ENCODE measurements at places on chromosomes 4 and X. TPM values are rescaled to one million over a fixed set of nuclear protein-coding genes. Genes with fewer than 3 reads are reported as not detected.

GRCh38 chrX:132505116-132505515 lies 16.3 kb upstream of the MBNL3 start:
- no peak for DNase-seq

The CHRNA9 gene
- total RNA-seq, result not detected

The PLXNB3 gene
- 5.9 TPM for total RNA-seq

DNA sequence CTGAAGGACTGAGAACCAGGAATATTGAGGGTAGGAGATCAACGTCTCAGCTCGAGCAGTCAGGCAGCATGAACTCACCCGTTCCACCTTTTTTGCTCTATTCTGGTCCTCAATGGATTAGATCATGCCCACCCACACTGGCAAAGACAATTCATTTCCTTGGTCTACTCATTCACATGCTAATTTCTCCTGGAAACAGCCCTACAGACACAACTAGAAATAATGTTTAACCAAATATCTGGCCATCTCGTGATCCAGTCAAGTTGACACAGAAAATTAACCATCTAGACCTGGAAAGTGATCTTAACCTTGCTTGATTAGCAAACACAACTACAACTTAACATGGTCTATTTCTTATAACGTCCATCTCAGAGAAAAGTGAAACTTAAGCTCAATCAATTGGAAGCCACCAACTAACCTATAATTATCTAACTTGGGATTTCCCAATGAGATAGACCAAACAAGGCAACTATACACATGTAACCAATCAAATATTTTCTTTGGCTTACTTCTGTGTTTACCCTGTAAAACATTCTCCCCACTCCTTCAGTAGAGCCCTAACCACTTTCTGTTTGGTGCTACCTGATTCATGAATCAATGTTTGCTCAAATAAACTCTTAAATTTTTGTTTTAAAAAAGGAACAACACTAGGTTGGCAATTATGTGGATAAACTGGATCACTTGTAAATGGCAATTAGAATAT lies 69.7 kb upstream of the MAMLD1 start:
- no peak for DNase-seq

DNA sequence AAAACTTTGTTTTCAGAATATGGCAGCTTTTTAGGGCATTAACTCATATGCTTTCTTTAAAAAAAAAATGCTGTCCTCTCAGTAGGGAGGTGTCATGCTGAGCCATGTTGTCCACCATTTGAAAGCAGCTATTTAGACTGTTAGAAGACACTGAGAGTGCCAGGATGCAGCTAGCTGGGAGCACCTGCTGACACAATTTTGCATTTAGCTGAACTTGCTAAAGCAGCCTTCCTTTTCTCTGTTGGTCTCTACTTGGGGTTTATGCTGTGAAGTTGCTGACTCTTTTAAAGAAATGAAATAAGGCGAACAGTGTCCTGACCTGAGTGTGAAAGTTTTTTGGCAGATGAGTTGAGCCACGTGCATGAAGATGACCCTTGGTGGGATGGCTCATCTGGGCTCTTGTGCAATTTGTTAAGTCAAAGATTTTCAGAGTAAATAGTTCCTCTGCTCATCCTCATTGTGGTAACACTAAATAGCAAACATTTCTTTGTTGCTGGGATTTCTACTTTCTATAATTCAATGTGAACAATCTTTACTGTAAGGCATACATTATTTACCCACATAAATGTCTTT lies 64.5 kb downstream of the CDS1 start:
- DNase-seq, result no peak

GRCh38 chr4:143587703-143588102 lies 74.2 kb downstream of the SMARCA5 start:
- DNase-seq, result no peak

The P2RY8 gene
- 0.26 TPM for total RNA-seq

The ARMCX4 gene
- 28.0 TPM for total RNA-seq

DNA sequence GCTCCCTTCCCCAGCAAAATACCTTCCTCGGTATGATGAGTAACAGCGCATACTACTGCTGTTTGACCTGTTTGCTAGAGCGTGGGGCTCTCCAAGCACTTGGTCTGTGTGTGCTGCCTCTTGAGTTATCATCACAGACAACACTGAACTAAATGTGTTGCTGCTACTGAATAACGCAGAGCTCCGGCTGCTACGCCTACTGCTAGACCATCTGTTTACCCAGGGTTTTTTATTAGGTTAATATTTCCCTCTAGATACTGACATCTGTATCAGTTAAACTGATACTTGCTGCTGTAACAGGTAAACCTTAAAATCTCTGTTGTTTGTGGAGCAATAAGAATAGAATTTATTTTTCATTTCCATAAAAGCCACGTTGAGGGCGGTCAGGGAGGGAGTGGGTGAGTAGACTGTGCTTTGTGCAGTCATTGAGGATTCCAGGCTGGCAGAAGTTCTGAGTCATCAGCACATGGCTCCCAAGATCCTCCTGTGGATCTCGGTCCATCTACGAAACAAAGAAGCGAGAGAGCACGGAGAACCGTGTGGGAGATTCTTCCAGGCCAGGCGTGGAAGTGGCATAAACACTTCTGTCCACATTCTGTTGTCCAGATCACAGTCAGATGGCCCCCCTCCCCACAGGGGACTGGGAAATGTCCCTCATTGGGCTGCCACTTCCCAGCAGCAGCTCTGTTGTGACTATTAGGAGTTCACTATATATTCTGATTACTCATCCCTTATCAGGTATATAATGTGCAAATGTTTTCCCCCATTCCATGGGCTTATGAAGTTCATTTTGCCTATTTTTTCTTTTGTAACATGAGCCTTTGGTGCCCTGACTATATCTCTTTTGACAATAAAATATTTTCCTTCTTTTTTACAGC lies 14.1 kb downstream of the GRK4 start:
- no peak for DNase-seq

- DNase-seq, result no peak
Measured at GRCh38 chr4:186839122-186840037, 115.7 kb upstream of the FAT1 start.

GRCh38 chr4:186808630-186809018 lies 85.0 kb upstream of the FAT1 start:
- no peak for DNase-seq
